ENCODE measurements at places on chromosomes 1 and 21.

- no peak overlapping the region for H3K4me3 ChIP-seq
- H3K27ac ChIP-seq, result no peak overlapping the region
- no peaks in the 10 kb centered on the region for H3K36me3 ChIP-seq
- DNase-seq, result no peak
- no peaks in the 10 kb centered on the region for H3K4me1 ChIP-seq
These were observed 42.6 kb upstream of the KLF17 start for GRCh38 chr1:44076066-44076465.

- no peak for DNase-seq
- H3K4me1 ChIP-seq, result peaks cover 32% of the 10 kb centered on the region
- no peaks in the 10 kb centered on the region for H3K27me3 ChIP-seq
- no peak overlapping the region for H3K27ac ChIP-seq
- H3K4me3 ChIP-seq, result no peak overlapping the region
- no peaks in the 10 kb centered on the region for H3K36me3 ChIP-seq
These were observed 109.0 kb downstream of the HIVEP3 start for GRCh38 chr1:41809692-41810091.

DNA sequence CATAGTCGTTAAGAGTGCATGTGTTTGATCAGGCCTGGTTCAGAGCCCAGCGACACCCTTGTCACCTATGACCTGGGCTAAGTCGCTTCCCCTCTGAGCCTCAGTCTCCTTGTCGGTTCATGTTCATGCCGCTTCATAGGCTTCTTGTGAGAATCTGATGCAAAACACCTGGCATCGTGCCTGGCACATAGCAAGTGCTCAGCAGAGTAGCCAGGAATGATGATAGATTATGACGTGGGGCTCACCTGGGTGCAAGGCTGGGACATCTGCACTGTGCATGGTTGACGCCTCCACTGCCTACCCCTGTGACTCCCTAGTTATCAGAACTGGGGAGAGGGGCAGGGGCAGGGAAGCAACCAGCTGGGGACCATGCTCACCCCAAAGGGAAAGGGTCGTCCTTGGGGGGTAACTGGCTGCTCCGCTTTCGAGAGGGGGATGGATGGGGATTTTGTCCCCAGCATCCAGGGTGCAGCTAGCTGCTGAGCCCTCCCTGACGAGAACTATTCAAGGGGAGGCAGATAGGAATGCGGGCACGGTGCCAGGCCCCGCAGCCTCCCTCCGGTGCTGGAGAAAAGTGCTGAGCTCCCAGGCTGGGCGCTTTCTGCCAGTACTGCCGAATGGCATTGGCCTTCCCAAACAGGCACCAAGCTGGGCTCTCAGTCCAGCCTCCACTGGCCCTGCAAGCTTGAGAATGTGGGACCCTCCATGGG lies 9.3 kb downstream of the EFHD2 start:
- DNase-seq, result no peak
- H3K27me3 ChIP-seq, result no peaks in the 10 kb centered on the region
- H3K4me3 ChIP-seq, result no peak overlapping the region
- no peaks in the 10 kb centered on the region for H3K36me3 ChIP-seq

- H3K27me3 ChIP-seq, result no peaks in the 10 kb centered on the region
- H3K4me1 ChIP-seq, result peaks cover 3% of the 10 kb centered on the region
- DNase-seq, result no peak
- H3K4me3 ChIP-seq, result no peak overlapping the region
These were observed 9.9 kb downstream of the CHD5 start for GRCh38 chr1:6170116-6170741.

GRCh38 chr1:160024195-160024905 lies 7.4 kb downstream of the PIGM start:
- H3K4me3 ChIP-seq, result no peak overlapping the region
- H3K36me3 ChIP-seq, result no peaks in the 10 kb centered on the region
- peaks cover 7% of the 10 kb centered on the region for H3K4me1 ChIP-seq

- H3K27ac ChIP-seq, result no peak overlapping the region
- no peak overlapping the region for H3K4me3 ChIP-seq
- H3K27me3 ChIP-seq, result no peaks in the 10 kb centered on the region
- no peaks in the 10 kb centered on the region for H3K36me3 ChIP-seq
These were observed 89.8 kb downstream of the RHOU start for GRCh38 chr1:228825041-228825440.

DNA sequence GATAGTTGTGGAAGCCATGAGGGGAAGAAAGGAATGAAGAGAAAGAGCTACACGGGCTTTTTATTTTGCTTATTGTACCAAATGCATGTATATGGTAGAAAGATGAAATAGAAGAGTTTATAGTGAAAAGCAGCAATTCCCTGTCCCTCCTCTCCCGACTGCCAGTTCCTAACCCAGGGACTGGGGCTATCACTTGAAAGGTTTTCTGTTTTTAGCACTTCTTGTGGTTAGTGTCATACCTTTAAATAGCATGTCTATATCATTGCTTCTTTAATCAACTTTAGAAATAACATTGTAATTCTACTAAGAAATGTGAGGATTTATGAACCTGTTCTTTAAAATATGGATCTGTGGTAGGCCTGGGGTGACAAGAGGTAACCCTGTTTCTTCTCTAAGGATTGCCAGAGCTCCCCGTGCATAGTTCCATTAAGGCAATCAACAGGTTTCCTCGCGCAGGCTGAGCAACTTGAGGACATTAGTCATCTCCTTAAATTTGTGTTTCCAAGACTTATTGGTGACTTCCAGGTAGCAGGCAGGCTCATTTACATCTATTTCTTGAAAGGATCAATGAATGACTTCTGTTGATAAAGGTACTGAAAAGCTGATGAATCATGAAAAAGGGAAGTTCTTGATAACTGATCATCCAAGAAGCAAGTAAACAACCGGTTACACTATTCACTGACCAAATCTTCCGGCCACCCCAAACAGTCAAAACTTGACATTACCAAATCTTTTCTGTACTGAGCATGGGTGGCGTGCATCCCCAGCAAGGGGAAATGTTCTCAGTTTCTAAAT lies 37.8 kb upstream of the S1PR1 start:
- no peaks in the 10 kb centered on the region for H3K4me1 ChIP-seq
- H3K36me3 ChIP-seq, result no peaks in the 10 kb centered on the region

DNA sequence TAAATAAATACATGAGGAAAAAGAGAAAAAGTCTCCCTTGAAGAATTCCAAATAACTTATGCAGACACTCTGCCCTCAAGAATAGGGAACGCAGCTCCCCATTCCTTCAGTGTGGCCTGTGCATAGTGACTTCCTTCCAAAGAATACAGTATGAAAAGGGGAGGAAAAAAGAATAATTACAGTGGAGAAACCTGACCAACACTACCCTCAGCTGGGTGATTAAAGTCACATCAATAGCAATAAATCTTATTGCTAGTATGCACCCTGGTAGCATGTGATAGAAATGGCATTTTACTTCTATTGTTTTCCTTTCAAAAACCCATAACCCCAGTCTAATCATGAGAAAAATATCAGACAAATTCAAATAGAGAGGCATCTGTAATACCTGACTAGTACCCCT lies 85.1 kb downstream of the ZZZ3 start:
- H3K4me1 ChIP-seq, result no peaks in the 10 kb centered on the region
- no peak overlapping the region for H3K4me3 ChIP-seq
- DNase-seq, result no peak
- no peaks in the 10 kb centered on the region for H3K36me3 ChIP-seq
- H3K27me3 ChIP-seq, result no peaks in the 10 kb centered on the region

DNA sequence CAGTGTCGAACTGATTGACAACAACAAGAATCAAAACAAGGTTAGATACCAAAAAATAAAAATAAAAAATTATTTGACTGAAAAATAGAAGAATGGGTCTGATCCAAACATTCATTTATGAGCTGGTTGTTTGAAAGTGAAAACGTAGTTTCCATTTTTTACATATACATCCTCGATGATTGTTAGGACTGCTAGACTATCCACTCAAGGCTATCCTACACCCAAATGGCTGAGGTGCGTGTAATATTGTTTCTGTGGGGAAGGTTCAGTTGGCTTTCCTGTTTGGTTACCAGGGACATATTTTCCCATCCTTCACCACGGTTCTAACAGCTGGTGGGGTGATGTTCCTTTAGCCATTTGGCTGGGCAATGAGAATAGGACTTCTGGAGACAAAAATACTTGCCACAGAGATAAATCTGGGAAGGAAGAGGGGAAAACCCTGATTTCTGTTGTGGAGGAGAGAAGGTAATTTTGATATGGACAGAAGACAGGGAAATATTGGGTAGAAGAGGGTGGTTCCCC lies 66.3 kb downstream of the MAP3K7CL start:
- no peaks in the 10 kb centered on the region for H3K27me3 ChIP-seq
- peaks cover 18% of the 10 kb centered on the region for H3K4me1 ChIP-seq
- H3K36me3 ChIP-seq, result no peaks in the 10 kb centered on the region
- peak overlapping the region; percentile 26 for H3K4me3 ChIP-seq
- DNase-seq, result no peak
- H3K27ac ChIP-seq, result peak overlapping the region; percentile 48

- H3K4me3 ChIP-seq, result no peak overlapping the region
- H3K27me3 ChIP-seq, result no peaks in the 10 kb centered on the region
- no peak overlapping the region for H3K27ac ChIP-seq
- no peak for DNase-seq
- H3K4me1 ChIP-seq, result no peaks in the 10 kb centered on the region
- no peaks in the 10 kb centered on the region for H3K36me3 ChIP-seq
These were observed 145.6 kb downstream of the HMGB4 start for GRCh38 chr1:34009340-34009985.

Data from upper lobe of left lung (tissue), 6 donors.